ENCODE measurements at places on chromosomes 1 and 21.

DNA sequence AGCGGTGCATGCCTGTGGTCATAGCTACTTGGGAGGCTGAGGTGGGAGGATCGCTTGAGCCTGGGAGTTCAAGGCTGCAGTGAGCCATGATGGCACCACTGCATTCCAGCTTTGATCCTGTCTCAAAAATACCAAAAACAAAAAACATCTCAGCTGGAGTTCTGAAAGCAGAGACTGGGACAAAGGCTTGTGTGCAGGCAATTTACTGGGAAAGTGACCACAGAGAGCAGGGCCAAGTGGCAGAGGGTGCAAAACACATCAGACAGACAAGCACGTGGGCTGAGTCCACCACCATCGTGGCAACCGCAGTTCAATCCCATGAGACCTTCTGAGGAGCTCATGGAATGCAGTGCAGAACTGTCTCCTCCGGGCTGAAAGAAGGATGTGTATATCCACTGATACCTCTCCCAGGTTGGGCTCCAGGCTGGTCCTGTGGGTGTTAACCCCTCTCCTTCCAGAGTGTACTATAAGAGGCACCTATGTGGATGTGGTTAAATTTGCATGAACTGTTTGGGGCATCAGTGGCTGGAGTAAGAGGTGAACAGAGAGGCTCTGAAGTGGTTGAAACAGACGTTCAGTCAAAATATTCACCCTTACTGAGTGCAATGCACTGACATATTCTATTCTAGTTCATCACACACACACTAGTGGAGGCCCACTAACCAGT lies 10.8 kb downstream of the PIGP start:
- DNase-seq = no peak

- peak; percentile 77 for DNase-seq
Measured at GRCh38 chr1:168386949-168387586, 106.4 kb downstream of the TBX19 start.

- DNase-seq = no peak
Measured at GRCh38 chr1:58573138-58573537, 3.9 kb downstream of the TACSTD2 start.

GRCh38 chr1:42181687-42182086 lies 17.1 kb upstream of the GUCA2A start:
- DNase-seq = no peak

GRCh38 chr1:161304927-161305866 lies 4.6 kb downstream of the MPZ start:
- no peak for DNase-seq

- DNase-seq = no peak
Measured at GRCh38 chr1:198101716-198102453, 54.9 kb upstream of the NEK7 start.

DNA sequence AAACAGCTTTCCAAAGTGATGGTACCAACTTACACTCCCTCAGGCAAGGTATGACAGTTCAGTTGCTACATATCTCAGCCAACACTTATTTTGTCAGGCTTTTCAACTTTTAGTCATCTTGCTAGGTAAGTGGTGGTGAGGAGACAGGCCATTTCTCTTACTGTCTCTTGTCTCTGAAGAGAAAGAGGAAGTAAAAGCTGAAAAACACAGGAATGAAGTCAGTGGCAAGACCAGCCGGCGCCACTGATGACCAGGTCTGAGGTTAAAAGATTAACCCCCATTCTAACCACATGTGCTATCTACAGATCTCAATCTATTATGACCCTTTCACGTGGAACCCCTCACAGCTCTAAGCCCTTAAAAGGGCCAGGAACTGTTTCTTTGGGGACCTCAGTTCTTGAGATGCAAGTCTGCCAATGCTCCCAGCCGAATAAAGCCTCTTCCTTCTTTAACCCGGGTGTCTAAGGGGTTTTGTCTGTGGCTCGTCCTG lies 4.2 kb downstream of the ADCY10 start:
- no peak for DNase-seq

DNA sequence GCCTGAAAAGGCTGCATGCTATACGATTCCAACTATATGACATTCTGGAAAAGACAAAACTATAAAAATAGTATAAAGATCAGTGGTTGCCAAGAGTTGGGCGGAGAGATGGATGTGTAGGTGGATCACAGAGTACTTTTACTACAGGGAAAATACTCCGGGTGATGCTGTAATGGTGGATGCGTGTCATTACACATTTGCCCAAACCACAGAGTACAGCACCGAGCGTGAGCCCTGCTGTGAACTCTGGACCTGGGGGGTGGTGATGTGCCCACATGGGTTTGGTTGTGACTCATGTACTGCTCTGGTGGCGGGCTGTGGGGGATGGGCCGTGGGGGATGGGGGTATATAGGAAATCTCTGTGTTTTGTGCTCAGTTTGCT lies 162.7 kb upstream of the COL6A1 start:
- DNase-seq = no peak

GRCh38 chr1:203696673-203697072 lies 68.3 kb upstream of the LAX1 start:
- DNase-seq = no peak

- no peak for DNase-seq
Measured at GRCh38 chr21:36820176-36821031, 121.5 kb downstream of the SIM2 start.

DNA sequence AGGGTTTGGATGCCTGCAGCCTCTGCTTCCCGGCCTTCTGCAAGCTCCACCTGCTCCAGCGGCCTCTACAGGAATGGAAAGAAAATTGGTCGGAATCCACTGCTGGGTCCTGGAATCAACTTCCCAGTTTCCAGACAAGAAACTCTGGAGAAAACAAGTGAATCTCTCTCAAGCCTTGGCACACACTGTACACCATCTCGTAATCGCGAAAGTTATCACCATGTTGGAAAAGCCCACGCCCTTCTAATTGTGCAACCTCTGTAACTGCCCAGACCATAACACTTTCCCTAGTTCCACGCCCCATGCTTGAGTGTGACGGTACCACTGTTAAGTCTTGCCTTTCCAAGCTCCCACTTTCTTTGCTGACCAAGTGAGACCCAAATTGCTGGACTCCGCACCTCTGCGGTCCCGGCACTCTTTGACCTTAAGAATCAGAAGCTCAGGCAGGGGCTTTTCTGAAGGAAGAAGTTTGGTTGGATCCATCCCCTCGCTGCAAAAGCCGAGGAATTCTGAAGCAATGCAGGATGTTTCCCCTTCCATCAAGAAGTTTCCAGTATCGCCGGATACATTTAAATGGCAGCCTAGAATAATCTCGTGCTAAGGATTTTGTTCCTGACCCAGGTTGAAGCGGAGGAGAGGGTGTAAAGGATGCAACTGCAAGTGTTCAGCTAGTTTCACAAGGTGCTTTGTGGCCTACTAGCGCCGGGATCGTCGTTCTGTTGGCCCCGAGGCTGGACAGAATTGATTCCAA lies 6.2 kb downstream of the NR5A2 start:
- DNase-seq = no peak

DNA sequence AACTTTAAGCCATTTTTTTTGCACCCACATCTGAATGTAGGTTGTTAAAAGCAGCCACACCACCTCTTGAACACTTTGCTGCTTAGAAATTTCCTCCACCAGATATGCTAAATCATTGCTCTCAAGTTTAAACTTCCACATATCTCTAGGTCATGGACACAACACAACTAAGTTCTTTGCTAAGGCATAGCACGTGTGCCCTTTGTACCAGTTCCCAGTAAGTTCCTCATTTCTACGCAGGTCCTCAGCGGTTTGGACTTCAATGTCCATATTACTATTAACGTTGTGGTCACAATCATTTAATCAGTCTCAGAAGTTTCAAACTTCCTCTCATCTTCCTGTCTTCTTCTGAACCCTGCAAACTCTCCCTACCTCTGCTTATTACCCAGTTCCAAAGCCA lies 661.6 kb upstream of the PKN2 start:
- DNase-seq = no peak

GRCh38 chr1:224799083-224799482 lies 130.4 kb upstream of the DNAH14 start:
- peak; percentile 4 for DNase-seq

DNA sequence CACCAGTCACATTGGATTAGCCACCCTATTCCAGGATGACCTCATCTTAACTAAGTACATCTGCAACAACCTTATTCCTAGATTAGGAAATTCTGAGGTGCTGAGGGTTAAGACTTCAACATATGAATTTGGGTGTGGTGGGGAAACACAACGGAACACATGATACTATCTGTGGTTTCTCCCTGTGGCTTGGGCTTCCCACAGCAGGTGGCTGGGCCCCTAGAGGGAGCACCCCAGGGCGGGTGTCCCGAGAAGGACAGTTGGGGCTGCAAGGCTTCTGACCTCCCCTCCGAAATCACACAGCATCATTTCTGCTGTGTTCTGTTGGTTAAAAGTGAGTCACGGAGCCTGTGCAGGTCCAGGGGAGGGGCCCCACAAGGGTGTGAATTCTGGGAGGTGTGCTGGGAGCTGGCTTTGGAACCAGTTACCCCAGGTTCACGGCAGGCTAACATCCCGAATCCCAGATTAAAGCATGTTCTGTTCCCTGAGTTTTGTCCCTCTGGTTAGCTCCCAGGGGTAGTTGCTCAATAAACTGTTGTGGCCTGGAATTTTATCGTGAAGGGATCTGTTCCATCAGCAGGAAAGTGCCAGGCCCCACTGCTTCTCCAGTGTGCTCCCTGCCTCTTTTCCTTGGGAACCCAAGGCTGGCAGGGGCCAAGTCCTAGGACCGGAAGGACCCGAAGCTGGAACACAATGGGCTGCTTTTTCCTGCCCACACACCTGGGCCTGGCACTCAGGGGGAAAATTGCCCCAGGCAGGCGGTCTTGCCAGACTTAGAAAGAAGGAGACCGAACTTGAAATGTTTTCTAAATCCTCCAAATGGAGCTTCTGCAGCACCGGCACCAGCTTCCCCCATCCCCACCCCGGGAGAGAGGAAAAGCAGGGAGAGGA lies 154.0 kb upstream of the WNT4 start:
- no peak for DNase-seq

- DNase-seq = no peak
Measured at GRCh38 chr1:212315907-212316306, 30.7 kb downstream of the PPP2R5A start.

DNA sequence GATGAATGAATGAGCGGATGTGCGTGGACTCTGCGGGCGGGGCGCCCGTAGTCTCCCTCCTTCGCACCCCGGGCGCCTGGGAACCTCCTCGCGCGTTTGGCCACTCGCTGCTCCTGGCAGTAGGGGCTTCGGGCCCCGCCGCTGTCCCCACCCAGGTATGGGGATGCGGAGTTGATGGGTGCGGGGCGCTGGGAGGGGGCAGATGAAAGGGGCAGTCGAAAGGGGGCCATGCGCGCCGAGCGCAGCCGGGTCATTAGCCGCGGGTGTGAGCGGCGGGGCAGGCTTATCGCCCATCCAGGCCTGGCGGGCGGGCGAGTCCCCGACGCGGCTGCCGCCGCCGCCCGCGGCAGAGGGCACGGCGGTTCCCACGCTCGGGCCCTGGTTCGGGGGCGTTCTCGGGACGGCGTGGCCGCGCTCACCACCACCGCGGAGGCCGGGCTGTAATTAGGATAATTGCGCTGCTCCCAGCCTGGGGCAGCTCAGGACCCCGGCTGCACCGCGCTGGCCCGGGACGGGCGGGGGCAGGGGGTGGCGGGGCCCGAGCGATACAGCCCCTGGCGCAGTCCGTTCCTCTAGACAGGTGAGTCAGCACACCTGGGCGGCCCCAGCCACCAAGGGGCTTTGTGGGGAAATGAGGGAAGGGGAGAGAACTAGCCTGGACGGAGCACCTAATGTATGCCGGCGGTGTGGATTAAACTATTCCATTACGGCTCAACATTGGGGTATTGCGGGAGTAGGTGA lies 22.1 kb upstream of the CITED4 start:
- no peak for DNase-seq

DNA sequence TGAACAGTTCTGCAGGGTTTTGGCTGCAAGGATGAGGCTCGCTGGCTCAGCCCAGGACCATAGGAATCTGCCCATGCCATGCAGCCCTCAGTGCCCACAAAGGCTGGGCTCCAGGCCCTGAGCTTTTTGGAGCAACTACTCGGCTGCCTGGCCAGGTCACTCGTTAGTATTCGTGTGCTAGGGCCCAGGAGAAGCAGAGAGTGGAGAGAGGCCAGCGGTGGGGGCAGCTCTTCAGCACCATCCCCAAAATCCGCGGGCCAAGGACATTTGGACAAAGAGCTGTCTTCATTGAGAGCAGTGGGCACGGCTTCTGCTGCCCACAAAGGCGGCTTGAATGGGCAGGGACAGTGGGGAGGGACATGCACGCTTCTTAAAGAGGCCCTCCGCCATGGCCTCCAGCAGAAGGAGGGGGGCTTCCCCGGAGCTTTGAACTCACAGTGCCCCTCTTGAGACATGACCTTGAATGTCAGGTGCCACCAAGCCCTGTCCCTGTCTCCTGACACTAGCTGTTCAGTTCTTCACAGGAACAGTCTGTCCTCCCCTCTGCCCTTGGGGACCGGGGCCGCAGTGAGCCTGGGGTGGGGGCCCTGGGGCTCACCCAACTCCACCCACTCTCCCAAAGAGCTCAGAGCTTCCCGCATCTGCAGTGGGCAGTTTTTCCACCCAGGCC lies 106.1 kb upstream of the ARHGEF16 start:
- no peak for DNase-seq

DNA sequence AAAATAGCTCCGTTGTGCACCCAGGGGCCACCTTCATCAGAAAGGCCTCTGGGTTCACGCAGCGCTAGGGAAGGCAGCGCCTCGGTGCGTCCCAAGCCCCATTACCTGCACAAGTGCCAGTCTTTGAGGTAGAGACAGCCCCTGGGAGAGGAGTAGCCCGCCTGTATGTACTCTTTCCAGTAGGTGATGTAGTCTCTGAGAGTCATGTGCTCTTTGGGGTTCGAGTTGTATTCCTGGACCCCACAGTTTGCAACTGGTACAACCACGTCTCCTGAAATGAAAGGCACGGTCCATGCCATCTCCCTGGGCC lies 601 bp downstream of the JMJD4 start:
- no peak for DNase-seq

DNA sequence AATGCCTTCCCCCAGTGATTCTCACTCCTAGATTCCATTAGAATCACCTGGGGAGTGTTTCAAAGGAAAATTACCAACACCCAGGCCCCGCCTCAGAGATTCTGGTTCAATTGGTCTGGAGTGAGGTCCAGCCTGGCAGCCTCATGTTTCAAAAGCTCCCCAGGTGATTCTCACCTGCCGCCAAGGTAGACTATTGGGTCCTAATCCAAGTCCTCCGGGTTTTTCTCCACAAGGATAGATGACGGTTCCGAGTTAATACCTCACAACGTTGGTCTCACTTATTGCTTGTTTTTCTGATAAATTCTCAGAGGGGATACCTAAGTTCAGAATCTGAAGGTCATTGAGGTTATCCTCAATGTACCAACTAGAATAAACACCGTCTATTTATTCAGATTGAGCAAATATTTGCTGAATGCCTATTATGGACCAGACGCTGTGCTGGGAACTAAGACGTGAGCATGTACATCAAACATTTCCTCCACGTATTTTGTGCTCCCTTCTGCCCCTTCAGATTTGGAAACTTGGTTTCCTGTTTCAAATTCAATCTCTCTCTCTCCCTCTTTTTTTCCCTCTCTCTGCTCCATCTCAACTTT lies 97.5 kb downstream of the SEC16B start:
- no peak for DNase-seq

Measured in NCI-H1436 (cell line).